ENCODE measurements at places on chromosomes 4 and X.

DNA sequence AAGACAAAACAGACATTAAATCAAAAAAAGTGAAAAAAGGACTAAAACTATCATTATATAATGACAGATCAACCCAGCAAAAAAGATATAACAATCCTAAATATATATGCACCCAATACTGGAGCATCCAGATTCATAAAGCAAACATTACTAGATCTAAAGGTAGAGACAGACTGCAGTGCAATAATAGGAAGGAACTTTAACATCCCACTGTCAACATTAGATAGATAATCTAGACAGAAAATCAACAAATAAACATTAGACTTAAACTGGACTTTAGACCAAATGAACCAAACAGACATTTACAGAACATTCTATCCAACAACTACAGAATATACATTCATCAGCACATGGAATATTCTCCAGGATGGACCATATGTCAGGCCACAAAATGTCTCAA is 29.5 kb upstream of the RAB39B start:
- no peak for DNase-seq

GRCh38 chr4:55359397-55359916 is 13.4 kb downstream of the SRD5A3 start:
- DNase-seq = no peak

GRCh38 chr4:84971319-84971932 is 4.9 kb upstream of the WDFY3 start:
- DNase-seq = peak; percentile 53

DNA sequence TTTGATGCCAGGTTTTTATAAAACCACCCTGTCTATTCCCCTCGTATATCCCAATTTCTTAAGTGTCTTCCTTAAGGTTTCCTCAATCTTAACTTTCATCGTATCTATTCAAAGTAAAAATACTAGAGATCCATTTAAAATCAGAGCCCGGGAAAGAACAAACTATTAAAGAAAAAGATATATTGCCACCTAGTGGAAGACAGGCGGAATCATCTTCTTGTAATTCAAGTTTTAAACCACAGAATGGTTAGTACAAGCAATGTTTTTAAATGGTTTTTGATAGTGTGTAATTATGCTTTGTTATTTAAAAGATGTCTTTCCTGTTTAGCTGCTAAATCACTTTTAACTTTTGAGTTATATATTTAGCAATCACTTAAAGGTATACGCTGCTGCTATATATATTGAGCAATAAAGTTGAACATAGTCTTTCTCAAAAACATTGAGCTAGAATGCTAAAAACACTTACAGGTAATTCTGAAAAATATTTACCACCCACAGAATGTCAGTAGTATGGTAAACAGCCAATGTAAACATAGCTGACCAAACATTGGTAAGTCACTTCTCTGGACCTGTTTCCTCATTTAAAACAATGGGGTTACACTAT is 18.2 kb downstream of the PRDM8 start:
- DNase-seq = peak; percentile 25

GRCh38 chr4:147017081-147017480 is 71.4 kb upstream of the TTC29 start:
- no peak for DNase-seq

GRCh38 chr4:25330905-25331808 is 18.6 kb downstream of the ZCCHC4 start:
- DNase-seq = no peak

DNA sequence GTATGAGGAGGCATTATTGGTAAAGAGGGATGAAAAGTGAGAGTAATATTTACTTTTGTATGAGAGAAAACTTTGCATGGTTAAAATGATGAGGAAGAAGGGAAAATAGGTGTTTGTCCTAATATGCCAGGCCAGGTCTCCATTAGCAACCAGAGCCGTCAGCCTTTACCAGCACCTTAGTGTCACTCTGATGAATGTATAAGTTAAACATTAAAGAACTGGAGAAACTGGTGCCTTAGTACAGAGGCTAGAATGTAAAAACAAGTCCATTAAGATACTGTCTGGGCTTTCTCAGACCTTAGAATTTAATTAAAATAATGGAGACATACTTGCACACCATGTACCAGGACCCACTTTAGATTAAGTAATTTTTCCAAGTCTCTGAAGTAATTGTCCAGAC is 222.3 kb downstream of the FAM47A start:
- peak; percentile 2 for DNase-seq

DNA sequence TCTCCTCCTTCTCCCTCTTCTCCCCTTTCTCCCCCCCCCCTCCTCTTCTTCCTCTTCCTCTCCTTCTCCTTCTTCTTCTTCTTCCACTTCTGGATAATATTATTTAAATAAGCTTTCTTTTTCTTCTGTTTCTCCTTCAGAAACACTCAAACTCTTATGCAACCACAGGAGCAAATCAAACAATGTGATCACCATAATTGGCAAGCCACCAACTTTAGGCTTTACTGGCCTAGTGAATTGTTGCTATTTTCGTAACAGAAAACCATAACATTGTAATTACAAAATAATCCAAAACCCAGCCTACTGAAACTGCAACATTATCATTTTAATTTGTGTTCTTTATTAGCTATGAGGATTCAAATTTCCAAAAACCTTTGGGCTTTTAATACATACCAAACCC is 14.3 kb downstream of the DCAF8L1 start:
- DNase-seq = no peak

GRCh38 chrX:8390771-8391170 is 73.9 kb upstream of the VCX3B start:
- DNase-seq = no peak
